Stimulated activated CD4-positive, alpha-beta T cell treated with anti-CD3 and anti-CD28 coated beads, Interleukin-12 subunit alpha, Interleukin-12 subunit beta, amount 100 ng/mL, for 48 hours (primary cell): ENCODE measurements at places on chromosomes 7 and 10.

DNA sequence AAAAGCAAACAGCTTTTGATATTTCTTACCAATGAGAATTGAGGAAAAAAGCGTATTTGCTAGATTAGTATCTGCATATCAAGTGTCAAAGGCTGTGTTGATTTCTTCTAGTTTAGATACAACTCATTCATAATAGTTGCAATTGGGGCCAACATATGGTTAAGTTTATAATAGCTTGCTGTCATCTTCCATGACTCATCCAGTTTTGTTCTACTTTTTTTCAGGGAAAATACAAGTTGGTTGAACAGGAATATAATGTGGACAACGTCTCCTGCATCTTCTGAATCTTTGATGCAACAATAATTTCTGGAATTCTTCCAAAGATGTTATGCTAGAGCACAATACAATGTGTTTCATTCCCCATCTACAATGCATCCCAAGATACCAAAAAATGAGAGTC lies 182.0 kb downstream of the THSD7A start:
- DNase-seq, result no peak

- no peak for DNase-seq
These were observed 28.2 kb upstream of the SEPHS1 start for GRCh38 chr10:13376297-13376696.

GRCh38 chr7:136086712-136087111 lies 109.6 kb upstream of the MTPN start:
- DNase-seq, result no peak

DNA sequence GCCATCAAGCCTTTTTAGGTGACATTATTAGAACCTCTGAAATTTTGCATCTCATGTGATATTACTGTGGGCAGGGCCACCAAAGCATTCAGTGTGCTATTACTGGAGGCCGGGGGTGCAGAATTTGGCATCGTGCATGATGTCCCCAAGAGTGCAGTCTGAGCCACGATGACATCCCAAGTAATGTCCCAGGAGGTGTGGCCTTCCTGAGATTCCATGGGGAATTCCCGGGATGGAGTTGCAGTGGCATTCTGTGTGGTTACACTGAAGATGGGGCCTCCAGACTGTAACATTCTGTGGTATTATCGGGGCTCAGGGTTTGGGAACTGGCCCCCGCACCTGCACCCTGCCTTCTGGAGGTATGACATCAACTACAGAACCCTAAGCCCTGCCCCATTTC lies 9.1 kb downstream of the LDB3 start:
- no peak for DNase-seq

- DNase-seq, result no peak
These were observed 19.2 kb downstream of the DUSP5 start for GRCh38 chr10:110516815-110517492.

DNA sequence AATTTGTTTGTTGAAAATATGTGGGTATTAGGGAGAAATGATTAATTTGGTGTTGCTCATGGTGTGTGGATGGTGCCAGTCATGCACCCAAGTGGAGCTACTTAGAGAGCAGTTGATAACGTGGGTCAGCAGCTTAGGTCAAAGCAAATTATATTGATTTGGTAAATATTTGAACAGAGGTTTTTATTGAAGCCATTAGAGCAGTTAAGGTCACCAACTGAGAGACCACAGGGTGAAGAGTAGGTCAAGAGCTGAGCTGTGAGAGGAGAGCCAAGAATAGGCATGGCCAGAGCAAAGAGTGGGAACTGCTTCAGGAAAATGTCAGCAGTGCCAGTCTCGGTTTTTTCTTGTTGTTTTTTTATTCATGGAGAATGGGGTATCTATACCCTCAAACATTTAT lies 97.9 kb downstream of the TMEM168 start:
- no peak for DNase-seq

- no peak for DNase-seq
These were observed 110.1 kb downstream of the ARID5B start for GRCh38 chr10:62011558-62011957.

DNA sequence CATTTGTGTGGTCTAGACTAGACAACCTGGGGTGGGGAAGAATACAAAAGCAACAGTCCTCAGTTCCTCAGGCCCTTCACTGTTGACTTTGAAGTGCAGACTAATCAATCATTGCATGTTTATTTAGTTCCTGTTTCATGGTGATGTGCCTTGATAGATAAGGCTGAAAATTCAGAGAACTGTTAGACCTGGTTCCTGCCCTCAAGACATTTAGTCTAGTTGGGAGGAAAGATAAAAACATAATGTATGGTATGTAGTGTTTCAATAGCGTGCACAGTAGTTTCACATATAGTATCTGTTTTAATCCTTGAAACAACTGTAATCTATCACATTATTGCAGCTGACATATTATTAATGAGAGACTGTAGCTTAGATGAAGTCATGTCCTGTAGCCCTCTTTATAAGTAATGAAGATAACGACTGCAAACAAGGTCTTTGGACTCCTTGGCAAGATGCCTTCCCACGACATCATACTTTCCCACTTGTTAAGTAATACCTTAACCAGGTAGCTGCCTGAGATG lies 124.0 kb downstream of the CELF2 start:
- no peak for DNase-seq

DNA sequence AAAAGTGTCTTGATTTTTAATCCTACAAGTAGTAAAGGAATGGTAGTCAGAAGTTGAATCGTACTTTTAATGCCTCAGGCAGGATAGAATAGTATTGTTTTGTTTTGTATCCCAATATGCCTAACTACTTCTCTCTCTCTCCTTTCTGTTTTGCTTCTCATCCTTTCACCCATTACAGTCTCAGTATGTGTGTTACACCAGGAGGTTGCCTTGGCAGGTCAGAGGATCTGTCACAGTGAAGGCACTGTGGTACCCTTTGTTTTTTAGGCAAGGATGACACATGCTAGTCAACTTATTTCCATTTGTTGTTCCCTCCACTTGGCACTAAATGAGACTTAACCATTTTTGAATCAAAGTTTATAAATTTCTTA lies 94.4 kb downstream of the MAPK8 start:
- DNase-seq, result no peak

DNA sequence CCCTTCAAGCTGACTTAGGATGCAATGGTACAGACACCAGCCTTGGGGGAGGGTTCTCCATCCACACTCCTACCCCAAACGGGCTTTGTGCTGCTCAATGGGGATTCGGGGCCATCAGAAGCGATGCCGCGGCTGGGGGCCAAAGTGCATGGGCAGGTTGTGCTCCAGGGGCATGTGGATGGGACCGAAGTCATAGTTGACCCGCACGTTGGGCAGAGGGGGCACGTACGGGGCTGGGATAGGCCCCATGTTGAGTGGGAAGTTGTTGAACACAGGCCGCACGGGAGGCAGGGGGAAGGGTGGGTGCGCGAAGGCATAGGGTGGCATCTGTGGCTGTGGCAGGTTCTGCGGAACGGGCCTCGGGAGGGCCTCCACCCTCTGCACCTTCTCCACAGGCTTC lies 158.7 kb downstream of the RNF216 start:
- DNase-seq, result no peak

GRCh38 chr10:92569071-92569470 lies 4.8 kb downstream of the IDE start:
- DNase-seq, result no peak

DNA sequence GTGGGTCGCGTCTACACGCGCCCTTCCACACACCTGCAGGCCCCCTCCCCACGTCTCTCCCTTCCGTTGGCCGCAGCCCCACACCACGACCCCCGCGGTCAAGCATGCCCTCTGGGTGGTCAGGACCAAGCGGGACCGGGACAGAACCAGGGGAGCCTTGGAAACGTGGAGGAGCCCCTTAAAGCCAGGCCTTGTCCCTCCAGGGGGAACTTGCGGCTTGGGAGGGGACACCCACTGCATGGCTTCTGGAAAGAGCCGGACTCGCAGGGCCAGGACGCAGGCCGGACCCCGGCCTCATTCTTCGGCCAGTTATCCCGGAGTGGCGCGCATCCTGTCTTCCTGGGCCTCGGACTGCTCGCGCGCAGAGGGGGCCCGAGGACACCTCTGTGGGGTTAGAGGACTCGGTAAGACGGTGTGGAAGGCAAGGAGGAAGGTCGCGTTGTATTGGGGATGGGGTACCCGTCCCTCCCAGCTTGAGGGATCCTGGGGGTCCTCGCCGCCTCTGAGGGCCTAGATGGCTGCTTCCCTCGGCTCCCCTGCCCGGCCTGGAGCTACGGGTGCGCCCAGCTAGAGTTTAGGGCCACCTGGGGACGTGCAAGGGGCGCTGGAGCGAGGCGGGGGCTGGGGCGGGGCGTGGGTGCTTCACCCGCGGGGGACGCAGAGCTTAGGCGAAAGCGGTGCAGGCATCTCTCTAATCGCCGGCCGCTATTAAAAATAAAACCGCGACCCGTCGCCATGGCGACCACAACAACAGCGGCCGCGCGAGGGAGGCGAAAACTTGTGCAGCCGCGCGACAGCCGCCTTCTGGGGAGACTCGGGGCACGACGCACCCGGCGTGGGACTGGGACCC lies 1.8 kb upstream of the PDGFA start:
- DNase-seq, result no peak

GRCh38 chr10:11143242-11143641 lies 125.6 kb downstream of the CELF2 start:
- DNase-seq, result no peak

GRCh38 chr10:123057968-123058367 lies 49.2 kb downstream of the ACADSB start:
- no peak for DNase-seq

DNA sequence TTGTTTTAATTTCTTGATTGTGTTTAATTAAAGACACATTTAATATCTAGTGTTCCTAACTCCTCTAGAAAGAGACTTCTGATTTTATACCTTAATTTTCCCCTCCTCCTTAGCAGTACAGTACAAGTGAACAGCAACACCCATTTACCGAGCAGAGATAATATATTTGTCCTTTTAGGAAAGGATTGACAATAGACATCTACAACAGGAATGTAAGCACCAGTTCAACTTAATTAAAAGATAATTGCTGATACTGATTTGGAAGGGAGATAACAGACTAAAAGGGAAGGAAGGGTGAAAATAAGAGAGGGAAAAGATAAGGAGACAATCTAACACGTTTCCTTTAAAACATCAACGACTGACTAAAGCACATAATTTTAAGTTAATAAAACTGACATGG lies 119.3 kb downstream of the SRPK2 start:
- no peak for DNase-seq

GRCh38 chr10:61900829-61901792 lies at the start of gene ARID5B:
TSS of gene ARID5B (plus strand) at chr10:61901699. CDS start at chr10:61901710, 11 bp downstream.
- DNase-seq, result no peak

- DNase-seq, result no peak
These were observed 25.6 kb downstream of the SLC25A16 start for GRCh38 chr10:68501691-68502090.

DNA sequence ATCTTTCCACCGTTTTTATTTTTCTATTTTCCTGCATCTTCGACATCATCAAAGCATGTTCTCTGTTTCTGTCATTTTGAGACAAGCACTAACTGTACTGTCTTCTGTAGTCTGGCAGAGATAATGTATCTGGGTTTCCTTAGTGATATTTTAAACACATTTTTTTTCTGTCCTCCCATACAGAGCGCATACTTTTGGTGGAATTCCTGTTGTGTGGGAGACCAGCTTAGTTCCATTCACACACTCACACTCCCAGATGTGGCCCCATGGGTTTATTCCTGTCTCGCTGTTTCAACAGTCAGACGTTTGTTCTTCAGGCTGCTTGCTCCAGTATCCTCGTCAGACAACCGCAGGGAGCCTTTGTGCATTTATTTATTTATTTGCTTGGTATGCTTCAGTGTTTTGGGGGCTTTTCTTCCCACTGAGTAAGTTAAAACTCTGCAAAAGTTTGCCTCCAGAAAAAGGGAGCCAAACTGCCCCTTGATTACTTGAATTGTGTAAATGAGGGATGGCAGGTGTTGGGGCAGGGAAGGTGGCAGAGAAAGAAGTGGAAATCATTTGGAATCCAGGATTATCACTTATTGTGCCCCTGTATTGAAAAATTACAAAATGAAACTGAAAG lies 456.8 kb upstream of the KLF6 start:
- DNase-seq, result no peak

DNA sequence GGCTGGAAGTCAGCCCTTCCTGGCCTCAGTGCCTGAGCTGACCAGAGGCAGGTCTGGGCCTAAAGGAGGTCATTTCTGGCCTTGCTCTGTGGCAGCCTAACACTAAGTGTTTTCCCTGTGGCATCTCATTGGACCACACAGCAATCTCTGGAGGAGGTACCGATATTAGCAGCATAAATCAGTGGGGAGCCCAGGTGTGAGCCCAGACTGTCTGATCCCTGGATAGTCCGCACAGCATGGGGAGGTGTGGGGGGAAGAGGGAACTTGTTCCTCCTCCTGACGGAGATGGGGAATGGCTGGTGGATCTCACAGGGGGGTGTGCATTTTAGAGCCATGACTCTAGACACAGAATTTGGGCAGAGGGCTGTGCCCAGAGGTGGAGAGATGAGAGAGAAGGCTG lies 11.0 kb upstream of the PPIF start:
- DNase-seq, result no peak

DNA sequence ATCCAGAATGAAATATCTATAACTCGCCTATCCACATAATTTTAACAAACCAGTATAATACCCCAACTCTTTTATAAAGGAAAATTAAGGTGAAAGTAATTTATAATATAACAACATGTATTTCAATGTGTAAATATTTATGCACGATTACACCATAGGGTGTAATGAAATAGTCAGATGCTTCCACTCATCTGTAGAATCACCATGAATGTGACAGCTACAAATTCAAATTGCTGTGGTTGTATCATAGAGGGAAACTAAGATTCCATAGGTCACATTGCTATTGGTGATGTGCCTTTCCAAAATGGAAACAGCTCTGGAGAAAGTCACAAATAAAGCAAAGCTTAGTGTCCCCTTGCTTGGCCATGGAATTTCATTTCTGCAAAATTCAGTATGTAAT lies 95.7 kb downstream of the CPED1 start:
- no peak for DNase-seq

DNA sequence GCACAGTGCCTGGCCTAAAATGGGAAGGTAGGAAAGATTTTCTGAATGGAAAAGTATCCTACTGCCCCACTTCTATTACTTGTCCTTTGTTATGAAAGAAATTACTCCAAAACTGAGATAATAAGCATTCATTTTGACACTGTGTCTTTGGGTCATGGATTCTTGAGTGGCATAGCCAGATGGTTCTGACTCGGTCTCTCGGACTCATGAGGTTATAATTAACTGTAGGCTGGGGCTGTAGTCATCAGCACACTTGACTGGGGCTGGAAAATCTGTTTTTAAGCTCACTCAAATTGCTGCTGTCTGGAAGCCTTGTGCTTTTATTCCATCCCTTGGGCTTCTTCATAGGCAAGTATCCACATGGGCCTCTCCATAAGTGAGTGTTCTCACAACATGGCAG lies 160.5 kb downstream of the VTI1A start:
- no peak for DNase-seq

DNA sequence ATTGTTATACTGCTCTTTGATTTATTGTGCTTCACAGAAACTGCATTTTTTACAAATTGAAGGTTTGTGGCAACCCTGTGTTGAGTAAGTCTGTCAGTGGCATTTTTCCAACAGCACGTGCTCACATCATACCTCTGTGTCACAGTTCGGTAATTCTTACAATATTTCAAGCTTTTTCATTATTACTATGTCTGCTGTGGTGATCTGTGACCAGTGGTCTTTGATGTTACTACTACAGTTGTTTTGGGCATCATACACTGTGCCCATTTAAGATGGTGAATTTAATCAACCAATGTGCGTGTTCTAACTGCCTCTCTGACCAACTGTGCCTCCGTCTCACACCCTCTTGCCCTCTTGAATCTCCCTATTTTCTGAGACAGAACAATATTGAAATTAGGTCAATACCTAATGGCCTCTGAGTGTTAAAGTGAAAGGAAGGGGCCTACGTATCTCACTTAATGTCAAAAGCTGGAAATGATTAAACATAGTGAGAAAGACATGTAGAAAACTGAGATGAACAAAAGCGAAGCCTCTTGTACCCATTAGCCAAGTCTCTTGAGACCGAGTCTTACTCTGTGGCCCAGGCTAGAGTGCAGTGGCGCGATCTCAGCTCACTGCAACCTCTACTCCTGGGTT lies 20.2 kb upstream of the ASL start:
- no peak for DNase-seq
